ENCODE measurements at places on chromosomes 5 and 9.
A peak's percentile ranks its signal among the peaks of the same experiment; 100 is the strongest.

- DNase-seq: no peak
Measured at GRCh38 chr5:124648902-124649467, 97.5 kb downstream of the ZNF608 start.

GRCh38 chr9:36842560-36843530 is 191.2 kb downstream of the PAX5 start:
- DNase-seq: no peak

DNA sequence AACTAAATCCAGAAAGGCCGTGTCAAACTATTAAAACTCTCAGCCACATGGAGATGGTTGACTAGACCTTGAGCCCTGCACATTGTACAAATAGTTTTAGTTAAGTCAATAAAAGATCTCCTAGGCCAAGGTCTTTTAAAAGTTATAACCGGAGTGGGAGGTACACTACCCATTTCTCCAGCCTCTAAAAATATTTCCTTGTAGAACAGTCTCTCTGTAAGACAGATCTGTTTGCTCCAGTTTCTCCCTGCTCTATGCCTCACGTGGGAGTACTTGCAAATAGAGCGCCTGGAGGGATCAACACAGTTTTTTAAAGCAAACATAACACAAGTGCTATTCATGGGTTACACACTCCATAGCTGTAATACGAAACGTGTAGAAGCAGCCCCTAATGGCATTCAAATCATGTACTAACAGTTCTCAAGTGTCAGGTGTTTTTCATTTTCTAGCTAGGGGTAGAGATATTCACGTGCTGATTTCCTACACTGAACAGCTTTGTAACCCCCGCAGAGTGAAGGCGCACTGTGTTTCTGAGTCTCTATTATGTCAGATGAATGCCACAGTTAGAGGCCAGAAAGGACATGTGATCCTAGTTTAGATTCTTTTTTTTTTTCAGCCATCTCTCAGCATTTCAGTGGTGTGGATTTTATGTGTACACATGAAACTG is 703.4 kb upstream of the GRAMD2B start:
- DNase-seq: no peak

- DNase-seq: no peak
Measured at GRCh38 chr5:170368586-170368985, 20.6 kb downstream of the KCNMB1 start.

DNA sequence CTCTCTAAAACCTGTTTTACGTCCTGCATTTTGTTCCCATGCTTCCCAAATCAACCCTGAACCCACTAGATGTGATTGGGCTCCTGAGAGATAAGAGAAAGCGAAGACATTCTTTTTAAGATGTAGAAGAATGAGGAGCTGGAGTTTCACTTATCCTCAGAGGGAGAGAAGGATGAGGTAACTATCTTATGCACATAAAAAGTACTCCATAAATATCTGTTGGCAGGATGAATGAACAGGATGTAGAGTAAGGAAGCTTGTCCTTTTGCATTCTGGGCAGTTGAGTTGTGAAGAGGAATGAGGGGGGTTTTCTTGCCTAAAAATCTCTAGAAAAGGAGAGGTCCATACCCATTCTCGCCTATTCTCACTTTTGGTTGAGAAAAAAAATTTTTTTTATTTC is 163.2 kb downstream of the UNC13B start:
- no peak for DNase-seq

- no peak for DNase-seq
Measured at GRCh38 chr9:128774804-128775203, 3.1 kb upstream of the ZER1 start.

DNA sequence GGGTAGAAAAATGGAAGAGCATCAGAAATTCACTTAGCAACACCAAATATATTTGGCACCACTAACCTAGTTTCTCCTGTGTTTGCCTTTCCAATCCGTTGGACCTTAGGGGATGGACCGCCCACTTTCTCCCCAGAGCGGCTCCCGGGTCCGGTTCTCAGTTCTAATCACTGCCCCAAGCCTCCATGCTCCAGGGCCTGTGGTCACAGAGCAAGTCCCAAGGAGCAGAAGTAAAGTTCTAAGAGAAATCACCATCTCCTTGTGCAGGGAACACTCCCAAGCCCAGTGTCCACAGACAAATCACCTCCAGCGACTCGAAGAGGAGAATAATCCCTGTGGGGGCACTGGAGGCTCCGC is 728 bp upstream of the SLC1A1 start:
- no peak for DNase-seq

- DNase-seq: no peak
Measured at GRCh38 chr5:120518581-120518980, 54.5 kb downstream of the PRR16 start.

GRCh38 chr9:112764837-112765236 is 14.3 kb downstream of the SNX30 start:
- peak; percentile 42 for DNase-seq

DNA sequence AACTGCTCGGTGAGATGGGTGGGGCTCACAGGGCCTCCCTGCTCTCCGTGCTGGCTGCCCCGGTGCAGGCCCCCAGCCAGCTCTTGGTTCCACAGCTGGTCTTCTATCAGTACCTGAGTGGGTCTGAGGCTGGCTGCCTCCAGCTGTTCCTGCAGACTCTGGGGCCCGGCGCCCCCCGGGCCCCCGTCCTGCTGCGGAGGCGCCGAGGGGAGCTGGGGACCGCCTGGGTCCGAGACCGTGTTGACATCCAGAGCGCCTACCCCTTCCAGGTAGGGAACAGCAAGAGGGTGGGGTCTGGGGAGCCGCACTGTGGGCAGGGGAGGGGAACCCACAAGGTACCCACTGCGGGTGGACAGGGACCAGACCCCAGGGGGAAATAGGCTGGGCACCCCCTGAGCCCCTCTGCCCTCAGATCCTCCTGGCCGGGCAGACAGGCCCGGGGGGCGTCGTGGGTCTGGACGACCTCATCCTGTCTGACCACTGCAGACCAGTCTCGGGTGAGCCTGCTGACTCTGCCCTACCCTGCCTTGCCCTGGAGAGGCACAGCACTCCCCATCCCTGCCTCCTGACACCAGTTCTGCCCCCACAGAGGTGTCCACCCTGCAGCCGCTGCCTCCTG is 2.8 kb downstream of the MAMDC4 start:
- DNase-seq: no peak

DNA sequence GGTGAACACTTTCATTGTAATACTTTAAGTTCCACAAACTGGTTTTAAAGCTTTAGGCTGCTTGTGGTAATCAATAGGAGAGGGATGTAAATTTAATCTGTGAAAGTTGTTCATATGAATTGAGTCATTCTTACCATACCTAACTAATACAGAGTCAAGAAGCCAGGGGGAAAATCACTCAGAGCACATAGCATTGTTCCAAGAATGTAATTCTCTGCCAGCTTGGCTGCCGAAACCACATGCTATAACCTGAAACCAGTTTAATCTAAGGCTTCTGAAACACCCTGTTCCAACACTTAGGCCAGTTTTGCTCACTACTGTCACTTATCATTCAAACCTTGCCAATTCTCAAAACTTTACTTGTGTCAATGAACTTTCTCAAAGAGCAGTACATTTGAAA is 528.8 kb upstream of the GRAMD2B start:
- no peak for DNase-seq

- no peak for DNase-seq
Measured at GRCh38 chr9:74496819-74497747, at the start of gene RORB. RORB (plus strand) TSS chr9:74497335; CDS start chr9:74497977, 642 bp downstream.

DNA sequence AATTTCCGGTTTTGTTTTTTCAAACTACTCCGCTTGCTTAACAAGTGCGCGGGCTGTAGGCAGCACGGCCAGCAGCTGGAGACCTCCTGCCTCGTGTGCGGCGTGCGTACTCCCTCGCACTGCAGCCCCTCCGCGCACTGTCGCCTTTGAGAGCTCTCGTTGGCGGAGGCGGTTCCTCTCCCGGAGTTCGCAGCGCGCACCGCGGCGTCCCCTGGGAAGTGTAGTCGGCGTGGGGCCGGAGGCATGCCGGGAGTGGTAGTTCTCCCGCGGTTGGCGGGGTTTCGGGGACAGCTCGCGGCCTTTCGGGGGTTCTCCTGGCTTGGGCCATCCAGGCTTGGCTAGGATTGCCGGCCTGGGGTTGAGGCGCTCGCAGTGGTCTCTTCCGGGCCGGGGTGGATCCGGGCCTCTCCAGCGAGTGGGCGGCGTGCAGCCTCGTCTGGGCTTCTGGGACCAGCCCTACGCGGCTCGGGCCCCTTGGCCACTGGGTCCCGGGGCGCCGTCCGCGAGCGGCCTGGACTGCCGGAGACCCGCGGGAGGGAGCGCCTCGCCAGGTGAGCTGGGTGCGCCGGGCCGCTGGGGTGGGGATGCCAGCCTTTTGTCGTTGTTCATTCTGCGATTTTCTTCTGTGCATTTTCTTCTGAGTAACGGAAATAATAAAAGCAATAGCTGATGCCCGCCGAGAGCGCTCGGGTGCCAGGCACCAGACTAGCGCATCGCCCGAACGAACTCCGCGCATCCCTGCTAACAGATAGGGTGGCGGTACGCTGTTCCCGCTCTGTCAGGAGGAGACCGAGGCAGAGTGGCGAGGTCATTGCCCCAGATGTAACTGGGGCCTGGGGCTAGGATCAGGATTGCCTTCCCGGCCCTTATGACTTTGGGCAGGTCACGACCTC is at the start of gene ZNF354C:
Gene ZNF354C (plus strand): TSS at position 258 of the 893 bp plus-strand sequence. CDS start 1,696 bp downstream, outside the sequence.
- peak; percentile 80 for DNase-seq

- no peak for DNase-seq
Measured at GRCh38 chr5:157491471-157491995, 31.5 kb downstream of the NIPAL4 start.

DNA sequence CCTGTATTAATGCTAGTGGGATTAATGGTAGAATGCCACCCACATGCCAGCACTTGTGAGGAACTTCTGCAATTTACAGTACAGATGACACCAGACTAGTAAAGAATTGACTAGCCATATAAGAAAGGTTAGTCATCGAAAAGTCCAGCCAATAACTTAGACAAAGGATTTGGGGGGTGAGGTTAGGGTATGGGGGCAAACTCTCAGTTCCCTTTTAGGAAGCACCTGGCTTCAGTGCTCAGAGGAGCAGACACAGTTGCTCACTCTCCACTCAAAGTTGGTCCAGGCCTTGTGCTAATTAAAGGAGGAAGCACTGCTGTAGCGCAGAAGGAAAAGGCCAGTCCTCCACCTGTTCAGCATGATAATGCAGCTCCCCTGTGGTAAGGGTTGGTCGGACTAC is 25.2 kb downstream of the TGFBR1 start:
- no peak for DNase-seq

GRCh38 chr5:11853796-11854195 is 50.5 kb downstream of the CTNND2 start:
- no peak for DNase-seq

GRCh38 chr9:95127249-95128176 is 190.0 kb downstream of the FANCC start:
- DNase-seq: peak; percentile 77
